Liver (tissue), 10 donors: ENCODE measurements at places on chromosomes 11 and 22.
A peak's percentile ranks its signal among the peaks of the same experiment; 100 is the strongest.

DNA sequence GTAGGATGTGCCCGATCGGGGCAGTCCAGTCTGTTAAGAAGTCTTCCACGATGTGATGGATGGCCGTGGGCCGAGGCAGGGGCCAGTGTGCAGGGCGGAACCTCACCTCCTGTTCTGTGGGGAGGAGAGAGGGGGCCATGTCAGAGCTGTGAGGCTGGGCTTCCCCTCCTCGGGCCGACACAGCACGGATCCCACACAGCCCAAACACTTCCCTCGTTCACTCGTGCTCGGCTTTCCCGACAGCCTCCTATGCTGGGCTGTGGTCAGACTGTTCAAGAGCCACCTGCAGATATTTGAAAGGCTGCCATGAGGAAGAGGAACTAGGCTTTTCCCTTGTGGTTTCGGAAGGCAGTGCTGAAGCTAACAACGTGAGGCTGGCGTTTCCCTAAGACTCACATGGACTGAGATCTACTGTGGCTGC lies 12.3 kb upstream of the TXN2 start:
- DNase-seq, result no peak

GRCh38 chr11:46378811-46379481 lies 2.5 kb upstream of the MDK start:
- no peak for DNase-seq

- DNase-seq, result no peak
These were observed 40.6 kb downstream of the RELT start for GRCh38 chr11:73416786-73417185.

DNA sequence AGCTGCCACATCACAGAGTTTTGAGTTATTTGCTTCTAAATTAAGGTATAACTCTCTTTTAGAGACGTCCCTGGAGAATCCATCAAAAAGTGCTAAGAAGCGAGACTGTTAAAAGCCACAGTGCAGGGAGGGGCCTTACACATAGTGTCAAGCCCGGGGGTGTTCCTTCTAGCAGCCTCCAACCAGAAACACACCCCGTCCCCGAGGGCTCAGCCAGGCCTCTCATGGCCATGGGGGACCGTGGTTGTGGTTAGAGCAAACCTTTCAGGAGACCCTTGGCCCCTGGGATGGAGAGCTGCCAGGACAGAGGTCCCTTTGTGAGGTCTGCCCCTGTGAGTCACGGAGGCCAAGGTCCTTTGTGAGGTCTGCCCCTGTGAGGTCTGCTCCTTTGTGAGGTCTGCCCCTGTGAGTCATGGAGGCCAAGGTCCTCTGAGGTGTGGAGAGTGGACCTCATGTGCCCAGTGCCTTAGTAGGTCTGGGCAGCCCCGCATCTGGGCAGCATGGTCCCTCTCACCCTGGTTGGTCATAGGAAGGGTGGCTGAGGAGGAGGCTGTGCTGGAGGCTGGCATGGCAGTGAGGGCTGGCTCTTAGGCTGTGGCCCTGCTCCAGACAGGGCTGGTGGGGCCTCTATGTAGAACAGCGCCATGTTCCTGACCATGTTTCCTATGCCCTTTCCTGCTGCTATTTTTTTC lies 5.4 kb downstream of the GNAZ start:
- peak; percentile 73 for DNase-seq

DNA sequence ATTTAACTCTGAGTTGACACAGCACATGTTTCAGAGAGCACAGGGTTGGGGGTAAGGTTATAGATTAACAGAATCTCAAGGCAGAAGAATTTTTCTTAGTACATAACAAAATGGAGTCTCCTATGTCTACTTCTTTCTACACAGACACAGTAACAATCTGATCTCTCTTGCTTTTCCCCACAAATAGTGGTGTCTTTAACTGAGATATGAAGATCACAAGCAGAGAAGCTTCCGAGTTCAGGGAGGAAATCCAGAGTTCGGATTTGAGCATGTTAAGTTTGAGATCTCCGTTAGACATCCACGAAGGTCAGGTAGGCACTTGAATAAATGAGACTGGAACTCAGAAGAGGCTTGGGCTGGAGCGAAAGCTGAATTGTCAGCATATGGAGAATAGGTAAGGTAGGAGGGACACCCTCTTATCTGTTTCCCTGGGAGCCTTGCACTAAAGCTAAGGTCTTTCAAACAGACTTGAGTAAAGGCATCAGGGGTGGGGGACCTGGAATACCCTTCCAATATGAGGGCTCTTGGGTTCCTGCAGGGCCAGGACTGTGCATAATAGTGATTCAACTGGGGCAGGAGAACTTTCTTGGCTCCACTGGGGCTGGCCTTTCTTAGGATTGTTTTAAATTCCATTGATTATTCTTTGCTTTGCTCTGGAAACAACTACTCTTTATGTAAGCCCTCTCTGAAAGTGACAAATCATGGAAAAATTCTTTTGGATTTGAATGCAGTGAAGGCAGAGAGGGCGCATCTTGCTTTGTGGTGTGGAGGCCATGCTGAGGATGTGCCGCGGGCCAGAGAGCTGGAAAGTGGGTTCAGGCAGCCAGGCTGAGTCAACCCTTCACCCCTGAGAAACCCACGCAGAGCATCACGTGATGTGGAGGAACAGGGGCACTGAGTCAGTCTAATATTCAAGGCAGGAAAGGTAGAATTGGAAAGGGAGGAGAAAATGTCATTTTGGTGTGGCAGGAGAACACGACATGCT lies 62.7 kb upstream of the AMPD3 start:
- no peak for DNase-seq

DNA sequence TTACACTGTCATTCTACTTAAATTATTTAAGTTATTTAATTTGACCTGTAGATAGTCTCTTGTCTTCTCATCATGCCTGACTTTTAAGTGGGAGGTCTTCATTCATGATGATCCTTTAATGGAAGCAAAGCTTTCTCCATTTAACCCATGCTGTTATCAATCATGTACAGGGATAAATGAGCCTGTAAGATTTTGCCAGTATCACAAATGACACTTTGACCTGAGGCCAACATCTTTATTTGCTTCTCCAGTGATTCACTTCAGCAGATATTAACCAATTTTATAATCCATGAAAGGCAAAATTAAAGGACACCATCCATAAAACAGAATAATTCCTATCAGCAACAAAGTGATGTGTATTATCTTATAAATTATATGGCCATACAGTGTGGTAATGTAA lies 7.7 kb downstream of the CCDC73 start:
- no peak for DNase-seq

GRCh38 chr22:44777364-44777755 lies 25.0 kb downstream of the ARHGAP8 start:
- DNase-seq, result no peak

GRCh38 chr11:32991427-32991826 lies 24.3 kb upstream of the DEPDC7 start:
- DNase-seq, result no peak

GRCh38 chr22:46726986-46727317 lies 11.1 kb downstream of the CERK start:
- DNase-seq, result no peak
